ENCODE measurements at places on chromosomes 4 and X.

GRCh38 chrX:29876733-29877132 lies 338.6 kb upstream of the MAGEB2 start:
- no peak for DNase-seq

GRCh38 chr4:137952116-137952515 lies 290.0 kb downstream of the SLC7A11 start:
- no peak for DNase-seq

DNA sequence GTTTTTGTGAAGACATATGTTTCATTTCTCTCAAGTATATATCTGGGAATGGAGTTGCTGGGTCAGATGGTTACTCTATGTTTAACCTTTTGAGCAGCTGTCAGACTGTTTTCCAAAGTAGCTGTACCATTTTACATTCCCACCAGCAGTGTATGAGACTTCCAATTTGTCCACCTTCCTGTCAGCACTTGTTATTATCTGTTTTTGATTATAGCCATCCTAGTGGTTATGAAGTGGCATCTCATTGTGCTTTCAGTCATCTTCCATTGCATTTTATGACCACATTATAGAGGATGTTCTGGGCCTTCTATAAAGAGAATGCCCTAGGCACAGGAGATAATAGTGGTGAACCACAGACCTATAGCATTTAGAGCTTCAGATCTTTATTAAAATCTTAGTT lies 39.2 kb downstream of the CLCN4 start:
- DNase-seq = no peak

- no peak for DNase-seq
Measured at GRCh38 chr4:41533680-41534079, 4.3 kb upstream of the LIMCH1 start.

- no peak for DNase-seq
Measured at GRCh38 chr4:48665555-48666186, 114.4 kb downstream of the FRYL start.

GRCh38 chr4:12408364-12408763 lies 979.7 kb upstream of the HS3ST1 start:
- DNase-seq = no peak

DNA sequence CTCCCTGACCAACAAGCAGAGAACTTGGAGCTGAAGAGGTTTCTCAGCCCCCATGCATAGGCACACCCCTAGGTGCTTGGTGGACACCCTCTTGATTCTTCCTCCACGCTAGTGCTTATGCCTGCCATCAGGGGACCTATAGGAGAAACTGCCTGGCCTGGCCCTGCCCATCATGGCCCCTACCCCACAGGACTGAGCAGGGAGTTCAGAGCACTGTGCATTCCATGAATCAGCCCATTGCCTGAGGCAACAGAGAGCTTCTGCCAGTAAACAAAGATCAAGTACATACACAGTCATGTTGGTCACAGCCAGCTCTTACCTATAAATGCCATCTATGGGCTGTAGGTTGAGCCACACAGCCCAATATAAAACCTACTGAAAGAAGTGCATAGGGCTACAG lies 99.1 kb upstream of the EDNRA start:
- DNase-seq = no peak

- DNase-seq = no peak
Measured at GRCh38 chr4:17260166-17260907, 251.6 kb downstream of the QDPR start.

- DNase-seq = no peak
Measured at GRCh38 chr4:3911252-3911856, 145.2 kb downstream of the ADRA2C start.

DNA sequence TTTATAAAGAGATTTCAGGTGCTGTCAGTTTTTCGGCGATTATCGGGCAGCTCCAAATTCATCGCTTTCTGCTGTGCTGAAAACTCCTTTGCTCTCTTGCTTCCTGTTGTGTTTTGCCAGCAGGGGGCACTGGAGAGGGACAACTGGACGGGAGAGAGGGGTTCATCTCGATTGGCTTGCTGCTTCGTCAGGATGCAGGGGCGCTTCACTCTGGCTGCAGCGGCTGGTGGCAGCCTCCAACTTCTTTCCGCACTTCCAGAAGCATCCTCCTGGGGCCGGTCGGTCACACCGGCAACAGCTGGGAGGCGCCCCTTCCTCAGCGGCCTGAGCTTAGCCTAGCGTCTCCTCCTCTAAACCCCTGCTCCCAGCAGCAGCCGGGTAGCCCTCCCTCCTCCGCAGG lies 29.5 kb downstream of the MSL3 start:
- DNase-seq = peak; percentile 47

DNA sequence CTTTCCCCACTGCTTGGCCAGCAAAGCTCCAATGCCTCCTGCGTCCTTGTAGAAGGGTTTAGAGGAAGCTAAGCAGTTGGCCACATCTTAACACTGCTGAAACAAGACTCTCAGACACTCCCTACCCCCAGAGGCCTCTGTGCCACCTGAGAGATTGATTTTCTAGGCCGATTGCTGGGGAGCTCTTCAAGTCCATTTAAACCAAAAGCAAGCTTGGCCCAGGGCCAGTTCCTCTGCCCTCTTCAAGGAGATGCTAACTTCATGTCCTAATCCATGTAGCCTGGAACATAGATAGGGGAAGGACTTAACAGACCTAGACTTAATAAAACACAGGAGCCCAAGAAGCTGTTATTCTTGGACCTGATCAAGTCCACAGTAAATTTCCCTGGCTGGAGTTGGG lies 27.2 kb upstream of the FMR1NB start:
- no peak for DNase-seq

GRCh38 chr4:159856451-159856850 lies 753.6 kb downstream of the RAPGEF2 start:
- no peak for DNase-seq

DNA sequence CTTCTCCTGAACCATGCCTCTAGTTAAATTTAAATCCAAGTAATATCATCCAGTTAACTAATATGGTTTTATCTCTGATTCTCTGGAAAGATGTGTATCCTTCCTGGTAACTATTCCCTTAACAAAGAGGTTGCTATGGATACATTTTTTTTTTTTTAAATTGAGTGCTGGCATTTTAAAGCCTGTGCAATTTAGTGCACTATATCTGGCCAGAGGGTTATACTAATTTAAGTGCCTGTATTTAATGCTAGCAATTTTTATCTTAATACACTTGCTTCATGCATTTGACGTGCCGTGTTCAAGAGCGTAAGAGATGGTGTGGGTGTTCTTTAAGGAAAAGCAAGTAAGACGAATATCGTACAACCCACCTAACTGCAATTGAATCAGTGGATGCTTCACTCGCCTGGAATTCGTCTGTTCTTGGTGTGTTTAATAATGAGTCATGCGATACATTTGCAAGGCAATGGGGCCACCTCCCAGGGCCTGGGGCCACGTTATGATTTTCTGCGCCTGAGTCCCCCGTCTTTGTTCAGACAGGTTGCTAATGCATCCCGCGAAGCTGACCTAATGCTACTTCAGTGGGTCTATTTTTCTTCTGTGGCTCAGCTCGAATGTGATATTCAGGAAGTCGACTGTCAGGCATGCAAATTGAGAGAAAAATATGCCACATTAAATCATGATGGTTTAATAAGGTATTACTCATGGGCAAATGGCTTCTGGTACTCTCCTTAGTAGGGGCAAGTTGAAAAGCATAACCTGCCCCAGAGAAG lies 14.2 kb upstream of the MID1 start:
- DNase-seq = no peak

GRCh38 chrX:12975991-12976558 lies 1.2 kb downstream of the TMSB4X start:
- DNase-seq = no peak

- no peak for DNase-seq
Measured at GRCh38 chr4:40195182-40196177, 1.4 kb upstream of the RHOH start.

GRCh38 chrX:48833542-48834138 lies 1.8 kb downstream of the PCSK1N start:
- no peak for DNase-seq

GRCh38 chr4:175062183-175062592 lies 144.0 kb downstream of the ADAM29 start:
- DNase-seq = no peak

DNA sequence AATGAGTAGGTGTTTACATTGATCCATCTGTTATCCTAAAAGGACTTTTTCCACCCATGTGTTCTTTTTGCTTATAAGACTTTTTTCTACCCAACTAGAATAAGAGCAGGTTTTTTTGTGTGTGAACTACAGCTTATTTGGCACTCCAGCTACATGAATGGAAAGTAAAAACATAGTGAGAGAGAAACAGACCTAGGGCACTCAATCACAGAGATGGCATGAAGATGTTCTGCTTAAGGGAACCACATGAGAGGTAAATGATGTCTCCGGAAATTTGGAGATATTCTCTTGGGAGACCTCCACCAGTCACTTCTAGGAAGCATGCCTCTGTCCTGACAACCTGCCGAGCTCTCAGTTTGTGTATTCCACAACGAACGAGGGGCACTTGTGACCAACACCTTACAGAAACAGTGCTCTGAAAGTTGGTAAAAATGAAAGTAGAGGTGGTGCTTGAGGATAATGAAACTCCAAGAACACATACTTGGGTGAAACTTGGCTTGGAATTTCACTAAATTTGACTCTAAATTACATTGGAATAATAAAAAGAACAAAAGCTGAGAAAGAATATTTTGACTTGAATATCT lies 788.4 kb upstream of the GALNTL6 start:
- DNase-seq = no peak

- no peak for DNase-seq
Measured at GRCh38 chr4:83932750-83933391, 397.0 kb downstream of the GPAT3 start.

- DNase-seq = peak; percentile 32
Measured at GRCh38 chr4:985123-985830, 1.6 kb upstream of the IDUA start.

GRCh38 chr4:77538574-77539157 lies 67.0 kb upstream of the CXCL13 start:
- DNase-seq = no peak

DNA sequence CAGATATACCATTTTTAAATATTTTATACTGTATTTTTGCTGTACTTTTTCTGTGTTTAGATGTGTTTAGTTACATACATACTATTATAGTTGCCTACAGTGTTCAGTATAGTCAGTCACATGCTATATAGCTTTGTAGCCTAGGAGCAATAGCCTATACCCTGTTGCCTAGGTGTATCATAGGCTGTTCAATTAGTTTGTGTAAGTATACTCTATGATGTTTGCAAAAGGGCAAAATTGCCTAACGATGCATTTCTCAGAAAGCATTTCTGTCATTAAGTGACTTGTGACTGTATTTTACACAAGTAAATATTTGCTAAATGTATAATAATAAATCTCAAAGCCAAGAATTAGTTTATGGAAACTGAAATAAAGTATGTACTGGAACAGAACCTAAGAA lies 9.5 kb downstream of the ETFDH start:
- DNase-seq = no peak

DNA sequence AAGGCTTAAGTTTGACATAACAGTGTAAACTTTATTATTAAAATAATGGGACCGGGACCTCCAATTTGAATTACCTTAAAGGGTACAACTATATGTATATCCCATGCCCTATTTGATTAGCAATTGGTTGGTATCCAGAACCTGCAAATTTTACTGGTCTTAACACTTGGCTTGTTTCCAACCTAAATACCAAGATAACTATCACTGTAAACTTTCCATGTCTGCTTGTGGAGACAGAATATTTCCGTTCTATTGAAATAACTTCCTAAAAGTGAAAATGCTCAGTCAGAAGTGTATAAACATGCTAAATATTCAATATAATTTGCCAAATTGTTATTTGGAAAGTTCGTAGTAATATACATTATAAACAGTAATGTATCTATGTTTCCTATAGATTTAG lies 154.0 kb downstream of the TMEM47 start:
- no peak for DNase-seq

DNA sequence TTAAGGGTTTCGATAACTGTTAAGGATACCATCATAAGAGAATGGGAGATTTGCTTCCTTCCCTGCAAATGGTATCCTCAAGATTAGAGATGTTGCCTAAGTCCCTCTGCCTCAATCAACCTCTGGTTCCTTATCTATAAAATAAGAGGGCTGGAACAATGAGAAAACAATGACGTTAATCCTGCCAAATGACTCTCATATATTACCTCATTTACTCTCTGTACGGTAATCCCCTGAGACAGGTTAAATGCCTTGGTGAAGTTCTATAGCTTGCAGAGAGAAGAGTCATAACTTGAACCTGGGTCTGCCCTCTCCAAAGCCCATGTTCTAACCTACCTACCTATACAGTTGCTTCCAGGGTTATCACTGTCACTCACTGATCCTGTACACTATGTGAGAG lies 100.2 kb upstream of the OTUD4 start:
- DNase-seq = no peak

DNA sequence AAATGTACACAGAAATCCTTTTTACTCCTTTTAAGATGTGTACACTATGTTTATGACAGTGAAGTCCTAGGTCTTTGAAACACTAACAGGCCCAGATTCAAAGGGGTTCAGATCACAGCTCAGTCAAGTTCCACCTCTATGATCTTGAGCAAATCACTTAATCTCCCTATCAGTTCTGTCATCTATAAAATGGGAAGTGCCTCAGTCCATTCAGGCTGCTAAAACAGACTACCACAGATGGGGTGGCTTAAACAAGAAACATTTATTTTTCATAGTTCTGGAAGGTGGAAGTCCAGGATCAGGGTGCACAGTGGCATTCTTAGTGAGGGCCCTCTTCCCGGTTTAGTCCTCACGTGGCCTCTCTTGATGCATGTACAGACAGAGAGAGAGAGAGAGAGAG lies 117.1 kb downstream of the CORIN start:
- DNase-seq = no peak

- no peak for DNase-seq
Measured at GRCh38 chrX:120457766-120458180, 11.3 kb downstream of the LAMP2 start.

GRCh38 chrX:34578237-34578636 lies 78.8 kb downstream of the TMEM47 start:
- no peak for DNase-seq

DNA sequence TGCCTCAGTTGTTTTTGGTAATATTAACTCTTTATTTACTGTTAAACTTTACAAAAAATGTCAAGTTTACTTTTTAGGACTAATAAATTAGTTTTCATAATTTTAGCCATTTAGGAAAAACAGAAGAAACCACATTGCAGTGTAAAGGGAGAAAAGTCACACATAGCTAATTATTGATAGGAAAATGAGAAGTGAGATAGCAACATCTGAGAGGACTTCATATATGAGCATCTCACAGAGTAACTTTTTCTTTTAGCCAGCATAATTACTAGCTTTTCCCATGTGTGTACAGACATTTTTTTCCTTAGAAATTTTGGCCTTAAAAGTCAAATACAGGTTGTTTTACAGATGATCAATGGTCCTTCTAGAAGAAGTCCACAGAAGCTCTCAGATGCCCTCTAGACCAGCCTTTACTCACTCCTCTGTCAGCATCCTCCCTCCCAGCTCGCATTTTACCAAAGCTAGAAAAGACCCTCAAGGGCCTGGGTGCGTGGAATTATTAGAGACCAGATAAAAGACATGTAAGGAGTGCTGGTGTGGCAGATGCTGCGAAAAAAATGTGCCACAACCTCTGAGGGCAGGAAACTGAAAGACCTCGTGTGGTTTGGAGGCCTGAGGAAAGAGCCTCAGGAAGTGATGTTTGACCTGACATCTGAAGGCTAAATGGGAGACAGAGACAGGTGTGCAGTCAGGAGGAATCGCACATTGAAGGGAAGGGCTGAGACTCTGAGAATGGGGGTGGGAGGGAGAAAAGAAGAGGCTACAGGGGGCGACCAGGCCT lies 156.9 kb downstream of the CBR4 start:
- DNase-seq = no peak

- no peak for DNase-seq
Measured at GRCh38 chr4:84814094-84814750, 152.3 kb downstream of the WDFY3 start.
